Gastrocnemius medialis (tissue), 4 donors: ENCODE measurements at places on chromosomes 4 and X. TPM values are rescaled to one million over a fixed set of nuclear protein-coding genes. Genes with fewer than 3 reads are reported as not detected.

GRCh38 chr4:92996533-92996932 lies 692.8 kb downstream of the GRID2 start:
- H3K27me3 ChIP-seq, result no peaks in the 10 kb centered on the region
- H3K4me3 ChIP-seq, result no peak overlapping the region
- no peaks in the 10 kb centered on the region for H3K4me1 ChIP-seq
- DNase-seq, result no peak

- no peak for DNase-seq
- no peaks in the 10 kb centered on the region for H3K4me1 ChIP-seq
- no peaks in the 10 kb centered on the region for H3K36me3 ChIP-seq
- H3K27ac ChIP-seq, result no peak overlapping the region
- H3K27me3 ChIP-seq, result no peaks in the 10 kb centered on the region
Measured at GRCh38 chrX:124395145-124395880, 49.0 kb downstream of the SH2D1A start.

GRCh38 chr4:13092702-13093101 lies 391.4 kb downstream of the RAB28 start:
- H3K27ac ChIP-seq, result no peak overlapping the region
- H3K36me3 ChIP-seq, result no peaks in the 10 kb centered on the region
- H3K27me3 ChIP-seq, result no peaks in the 10 kb centered on the region

- H3K4me3 ChIP-seq, result no peak overlapping the region
- no peaks in the 10 kb centered on the region for H3K4me1 ChIP-seq
- H3K36me3 ChIP-seq, result no peaks in the 10 kb centered on the region
- DNase-seq, result no peak
- no peak overlapping the region for H3K27ac ChIP-seq
- H3K27me3 ChIP-seq, result no peaks in the 10 kb centered on the region
Measured at GRCh38 chr4:123305736-123306135, 90.9 kb upstream of the SPRY1 start.

DNA sequence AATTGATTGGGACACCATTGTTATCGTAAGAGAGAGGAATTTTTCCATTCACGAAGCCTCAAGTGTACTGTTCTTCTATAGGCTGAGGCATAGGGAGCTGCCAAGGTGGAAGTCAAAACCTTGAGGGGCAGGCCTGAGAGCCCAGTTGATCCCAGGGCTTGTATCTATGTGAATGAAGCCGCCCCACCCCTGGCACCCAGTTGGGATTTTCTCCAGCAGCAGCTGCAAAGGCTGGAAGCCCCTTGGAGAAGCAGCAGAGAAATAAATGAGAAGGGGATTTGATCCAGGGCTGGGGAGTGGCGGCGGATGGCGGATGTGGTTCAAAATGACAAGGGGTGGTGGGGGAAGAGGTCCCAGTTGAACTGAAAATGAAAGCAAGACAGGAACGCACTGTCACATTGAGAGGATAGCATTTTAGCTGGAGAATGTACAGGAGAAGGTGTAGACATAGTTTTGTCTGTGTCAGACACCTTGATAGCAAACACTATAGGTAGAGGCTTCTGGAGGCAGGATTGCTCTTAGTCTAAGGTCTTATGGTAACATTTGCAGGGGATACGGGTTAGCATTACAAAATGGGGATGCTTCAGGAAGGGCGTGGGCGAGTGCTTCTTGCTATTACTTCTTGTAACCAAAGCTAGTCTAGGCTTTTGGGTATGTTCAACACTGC lies 32.6 kb downstream of the DOCK11 start:
- no peaks in the 10 kb centered on the region for H3K4me1 ChIP-seq
- H3K27me3 ChIP-seq, result no peaks in the 10 kb centered on the region
- no peaks in the 10 kb centered on the region for H3K36me3 ChIP-seq
- no peak overlapping the region for H3K4me3 ChIP-seq

EDNRA gene
- total RNA-seq, result 1.4 TPM

DSPP gene
- total RNA-seq, result not detected

UGT8 gene
- 0.15 TPM for total RNA-seq

DNA sequence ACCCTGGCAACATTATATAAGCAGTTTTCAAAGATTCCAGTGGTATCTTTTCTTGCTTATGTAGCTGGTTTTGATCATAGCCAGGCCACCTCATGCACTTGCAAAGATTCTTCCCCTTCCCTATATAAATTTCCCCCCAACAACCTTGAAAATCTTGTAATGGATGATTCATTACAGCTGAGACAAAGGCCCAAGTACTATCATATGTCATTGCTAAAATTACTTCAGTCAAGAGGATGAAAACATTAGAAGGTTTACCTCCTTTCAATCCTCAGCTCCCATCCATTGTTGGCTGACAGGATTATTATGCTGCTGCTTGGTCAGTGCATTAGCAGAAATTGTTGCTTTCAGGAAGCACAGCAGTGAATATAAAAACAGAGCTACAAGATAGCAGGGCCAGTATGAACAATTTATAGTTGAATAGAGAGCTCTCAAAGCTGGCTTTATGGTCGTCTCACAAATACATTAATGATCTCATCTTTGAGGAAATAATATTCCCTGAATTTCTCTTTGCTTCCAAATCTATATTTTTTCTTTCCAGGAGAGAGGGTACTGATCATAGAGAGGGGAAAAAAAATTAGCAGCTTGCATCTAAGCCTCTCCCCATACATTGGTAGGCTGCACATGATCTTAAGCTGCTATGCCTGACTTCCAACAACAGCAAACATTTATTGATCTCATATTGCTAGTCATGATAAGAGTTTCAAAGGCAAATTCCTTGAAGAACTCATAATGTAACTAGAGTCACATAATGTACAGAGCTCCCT lies 7.7 kb upstream of the ARHGEF38 start:
- H3K36me3 ChIP-seq, result no peaks in the 10 kb centered on the region
- no peaks in the 10 kb centered on the region for H3K27me3 ChIP-seq
- H3K27ac ChIP-seq, result no peak overlapping the region
- H3K4me1 ChIP-seq, result no peaks in the 10 kb centered on the region
- no peak for DNase-seq
- H3K4me3 ChIP-seq, result no peak overlapping the region

DNA sequence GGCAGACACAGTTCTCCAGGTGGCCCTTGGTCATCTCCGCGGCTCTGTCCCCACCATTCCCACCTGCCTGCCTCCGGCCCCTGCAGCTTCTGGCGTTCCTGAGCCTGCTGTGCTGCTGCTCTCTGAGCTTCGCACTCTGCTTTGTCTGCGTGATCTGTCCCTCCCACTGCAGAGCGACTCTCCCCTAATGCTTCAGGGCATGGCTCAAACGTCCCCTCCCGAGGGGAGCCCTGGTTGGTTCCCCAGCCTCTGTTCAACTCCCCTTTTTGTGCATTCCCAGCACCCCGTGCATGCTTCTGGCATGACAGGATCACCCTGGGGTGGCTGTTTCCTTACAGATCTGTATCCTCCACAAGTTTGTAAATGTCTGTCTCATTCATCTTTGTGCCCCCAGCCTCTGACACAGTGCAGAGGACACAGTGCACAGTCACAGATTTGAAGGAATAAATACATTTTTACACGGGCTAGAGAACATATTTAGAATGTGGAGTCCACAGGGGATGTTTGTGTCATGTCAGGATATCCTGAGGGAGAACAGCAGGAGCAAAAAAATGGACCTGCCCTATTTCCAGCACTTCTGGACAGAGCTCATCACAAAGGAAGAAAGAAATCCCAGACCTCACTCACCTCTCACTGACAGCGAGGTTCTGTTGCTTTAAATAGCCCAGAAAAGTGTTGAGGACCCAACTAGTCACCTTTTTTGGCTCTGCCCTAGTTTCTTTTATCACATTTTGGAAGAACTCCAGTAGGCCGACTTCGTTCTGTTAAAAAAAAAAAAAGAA lies 72.6 kb downstream of the GATB start:
- peaks cover 70% of the 10 kb centered on the region for H3K4me1 ChIP-seq
- peak overlapping the region; percentile 49 for H3K27ac ChIP-seq
- no peak overlapping the region for H3K4me3 ChIP-seq
- DNase-seq, result no peak

DNA sequence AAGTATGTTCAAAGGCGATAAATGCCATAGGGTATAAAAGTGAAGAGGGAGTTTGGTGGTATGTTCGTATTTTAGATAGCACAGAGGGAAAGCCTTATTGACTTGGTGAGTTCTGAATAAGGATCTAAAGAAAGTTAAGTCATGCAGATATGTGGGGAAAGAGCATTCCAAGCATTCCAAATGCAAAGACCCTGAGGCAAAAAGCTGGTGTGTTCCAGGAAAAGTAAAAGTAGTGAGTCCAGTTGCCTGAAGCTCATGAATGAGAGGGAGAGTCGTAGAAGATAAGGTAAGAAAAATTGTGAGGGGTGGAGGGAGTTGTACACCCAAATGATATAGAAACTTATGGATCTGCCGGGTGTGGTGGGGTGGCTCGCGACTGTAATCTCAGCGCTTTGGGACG lies 426.7 kb downstream of the RPA4 start:
- H3K36me3 ChIP-seq, result no peaks in the 10 kb centered on the region
- no peak for DNase-seq
- H3K27ac ChIP-seq, result no peak overlapping the region
- H3K27me3 ChIP-seq, result no peaks in the 10 kb centered on the region
- H3K4me1 ChIP-seq, result no peaks in the 10 kb centered on the region

CSN1S1 gene
- total RNA-seq, result not detected

DNA sequence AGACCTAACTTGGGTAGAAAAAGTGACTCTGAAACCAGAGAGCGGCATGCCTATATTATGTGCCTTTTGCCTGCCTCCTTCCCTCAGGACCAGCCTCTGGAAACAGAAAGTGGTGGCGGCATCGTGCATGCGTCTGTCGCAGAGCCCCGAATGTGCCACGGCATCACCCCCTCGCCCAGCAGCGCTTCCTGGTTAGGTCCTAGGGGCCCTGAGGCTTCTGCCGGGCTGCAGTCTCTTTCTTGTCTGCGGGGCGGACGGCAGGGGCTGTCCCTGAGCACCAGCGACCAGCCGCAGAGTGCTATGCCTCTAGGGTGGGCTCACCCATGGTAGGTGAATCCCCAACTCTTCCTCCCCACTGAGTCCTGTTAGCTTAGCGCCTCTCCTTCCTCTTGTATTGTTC lies 68.7 kb downstream of the VSIG4 start:
- H3K27ac ChIP-seq, result no peak overlapping the region
- no peak overlapping the region for H3K4me3 ChIP-seq
- no peaks in the 10 kb centered on the region for H3K27me3 ChIP-seq
- DNase-seq, result no peak
- H3K36me3 ChIP-seq, result no peaks in the 10 kb centered on the region
- no peaks in the 10 kb centered on the region for H3K4me1 ChIP-seq

NXF2B gene
- total RNA-seq, result not detected

DNA sequence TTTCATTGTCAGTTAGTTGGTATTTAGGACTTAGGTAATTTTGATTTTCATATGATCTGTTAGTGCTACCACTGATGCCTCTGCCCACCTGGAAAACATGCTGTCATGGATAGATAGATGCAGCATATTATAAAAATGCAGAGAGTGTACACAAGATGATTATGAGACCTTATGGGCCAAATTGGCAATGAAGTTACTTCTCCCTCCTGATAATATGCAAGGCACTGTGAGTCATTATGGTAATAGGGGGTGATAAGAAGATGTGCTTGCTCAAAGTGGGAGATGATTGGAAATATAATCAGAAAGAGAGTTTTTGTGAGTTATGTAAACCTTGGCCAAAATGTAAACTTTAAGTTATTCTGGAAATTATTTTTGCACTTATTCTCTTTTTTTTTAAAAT lies 56.6 kb upstream of the RHOH start:
- no peak for DNase-seq
- H3K27me3 ChIP-seq, result no peaks in the 10 kb centered on the region
- no peaks in the 10 kb centered on the region for H3K4me1 ChIP-seq
- H3K27ac ChIP-seq, result no peak overlapping the region
